Muscle of back (tissue), 13 donors: ENCODE measurements at places on chromosomes 16 and 17. TPM values are rescaled to one million over a fixed set of nuclear protein-coding genes. Genes with fewer than 3 reads are reported as not detected.

The KCNH6 gene
- not detected for polyA plus RNA-seq

The BAIAP3 gene
- polyA plus RNA-seq = 0.63 TPM

The ODAD4 gene
- 0.53 TPM for polyA plus RNA-seq

The OMG gene
- 0.27 TPM for polyA plus RNA-seq

The TCAP gene
- 415 TPM for polyA plus RNA-seq

The CTRB2 gene
- polyA plus RNA-seq = 0.19 TPM

- DNase-seq = no peak
Measured at GRCh38 chr17:48442819-48443218, 12.8 kb upstream of the SKAP1 start.

DNA sequence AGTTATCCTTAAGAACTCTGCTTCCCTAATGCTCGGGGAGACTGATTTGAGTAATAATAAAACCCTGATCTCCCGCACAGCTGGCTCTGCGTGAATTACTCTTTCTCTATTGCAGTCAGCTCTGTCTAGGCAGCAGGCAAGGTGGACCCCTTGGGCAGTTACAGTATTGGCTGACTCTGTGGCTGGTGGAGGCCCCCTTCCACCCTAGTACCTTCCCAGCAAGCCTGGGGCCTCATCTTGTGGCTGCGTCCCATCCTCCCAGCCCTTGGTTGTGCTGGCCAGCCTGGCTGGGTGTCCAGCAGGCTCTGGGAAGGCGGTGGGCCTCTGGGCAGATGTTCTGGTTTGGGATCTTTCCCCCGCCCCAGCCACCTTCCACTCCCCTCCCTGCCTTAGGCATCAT lies 44.5 kb downstream of the CFAP20 start:
- no peak for DNase-seq

DNA sequence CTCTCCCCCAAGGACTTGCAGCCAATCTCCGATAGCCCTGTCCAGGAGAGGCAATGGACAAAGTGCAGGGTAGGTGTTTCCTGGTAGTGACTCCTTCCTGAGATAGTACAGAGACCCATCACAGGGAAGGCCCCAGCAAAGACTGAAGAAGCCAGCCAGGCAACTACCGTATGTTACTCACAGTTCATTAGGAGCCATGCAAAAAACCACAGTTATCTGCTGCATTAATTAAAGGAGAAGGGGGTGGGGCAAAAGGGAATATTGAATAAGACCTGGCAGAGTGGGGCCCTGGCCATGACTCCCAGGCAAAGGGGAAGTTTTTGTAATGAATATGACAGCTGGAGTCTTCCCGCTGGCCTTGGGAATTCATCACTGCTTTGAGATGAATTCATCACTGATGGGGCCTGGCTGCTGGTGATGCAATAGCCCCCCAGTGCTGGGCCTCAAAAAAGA lies 2.5 kb upstream of the SLC13A2 start:
- DNase-seq = no peak

DNA sequence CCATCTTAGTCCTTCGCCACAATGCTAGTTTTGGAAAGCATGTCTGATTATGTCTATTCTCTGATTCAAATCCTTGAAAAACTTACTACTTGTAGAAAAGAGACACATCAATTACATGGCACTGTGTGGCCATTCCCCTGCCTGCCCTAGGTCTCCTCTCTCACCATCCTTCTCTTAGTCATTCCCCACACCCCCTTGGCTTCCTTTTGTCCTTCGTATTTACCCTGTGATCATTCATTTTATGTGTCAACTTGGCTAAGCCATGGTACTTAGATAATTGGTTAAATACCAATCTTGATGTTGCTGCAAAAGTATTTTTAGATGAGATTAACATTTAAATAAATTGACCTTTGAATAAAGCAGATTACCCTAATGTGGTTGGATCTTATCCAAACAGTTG lies 122.9 kb upstream of the CDH11 start:
- DNase-seq = no peak

DNA sequence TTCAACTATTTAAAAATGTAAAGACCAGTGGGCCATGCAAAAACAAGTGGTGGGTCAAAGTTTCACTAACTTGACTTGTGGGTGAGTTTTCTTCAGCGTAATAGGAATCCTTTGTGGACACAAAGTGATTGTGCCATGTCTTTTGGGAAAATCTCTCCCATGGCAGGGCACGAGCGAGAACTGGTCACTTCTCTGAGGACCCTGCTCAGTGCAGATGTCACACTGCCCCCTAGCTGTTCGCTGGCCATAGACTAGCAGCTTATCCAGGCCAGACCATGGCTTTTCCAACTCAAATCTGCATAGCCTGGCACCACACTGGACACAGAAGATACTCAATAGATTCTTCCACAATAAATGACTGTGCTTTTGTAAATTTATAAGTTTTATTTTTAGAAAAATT lies 306.0 kb upstream of the CCL2 start:
- no peak for DNase-seq
